Naive thymus-derived CD8-positive, alpha-beta T cell (primary cell): ENCODE measurements at places on chromosomes 7 and 10.

DNA sequence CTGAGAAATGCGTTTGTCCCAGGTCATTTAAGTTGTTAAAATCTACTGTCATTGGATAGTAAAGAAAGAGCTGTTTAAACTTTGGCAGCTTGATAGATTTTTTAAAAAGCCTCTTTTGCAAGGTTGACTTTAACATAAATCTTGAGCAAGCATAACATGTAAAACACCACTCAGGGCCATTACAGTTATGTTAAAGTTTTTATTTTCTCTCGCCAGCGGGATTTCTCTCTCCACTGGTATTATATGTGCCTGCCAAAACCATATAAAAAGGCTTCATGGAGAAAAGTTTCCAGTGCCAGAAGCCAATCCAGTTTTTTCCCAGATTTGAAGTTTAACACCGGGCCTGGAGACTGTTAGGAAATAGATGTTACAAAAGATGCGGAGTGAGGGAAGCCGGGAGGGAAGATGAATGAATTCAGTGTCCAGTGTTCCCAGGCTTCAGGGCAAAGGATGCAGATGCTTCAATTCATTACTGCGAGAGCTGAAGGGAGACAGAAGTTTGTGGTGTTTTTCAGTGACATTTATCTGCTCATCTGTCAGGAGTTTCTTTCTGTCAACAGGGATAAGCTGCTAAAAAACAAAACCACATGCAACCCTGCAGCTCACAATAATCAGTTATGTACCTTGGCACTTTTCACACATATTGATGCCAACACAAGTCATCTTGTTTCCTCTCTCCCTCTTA lies 155.5 kb downstream of the SPAG6 start:
- H3K27ac ChIP-seq = no peak overlapping the region
- no peaks in the 10 kb centered on the region for H3K4me1 ChIP-seq
- peaks cover 16% of the 10 kb centered on the region for H3K27me3 ChIP-seq
- no peak overlapping the region for H3K4me3 ChIP-seq
- no peaks in the 10 kb centered on the region for H3K36me3 ChIP-seq

GRCh38 chr7:114765331-114766040 lies 156.4 kb upstream of the MDFIC start:
- H3K4me1 ChIP-seq = no peaks in the 10 kb centered on the region
- no peak for DNase-seq
- H3K36me3 ChIP-seq = no peaks in the 10 kb centered on the region
- H3K27me3 ChIP-seq = peaks cover 4% of the 10 kb centered on the region

- H3K4me3 ChIP-seq = no peak overlapping the region
- H3K27ac ChIP-seq = no peak overlapping the region
- no peaks in the 10 kb centered on the region for H3K36me3 ChIP-seq
- H3K4me1 ChIP-seq = no peaks in the 10 kb centered on the region
- H3K27me3 ChIP-seq = peaks cover 2% of the 10 kb centered on the region
- no peak for DNase-seq
Measured at GRCh38 chr10:77060913-77061312, 576.7 kb downstream of the KCNMA1 start.

- DNase-seq = no peak
- no peak overlapping the region for H3K4me3 ChIP-seq
- H3K27ac ChIP-seq = no peak overlapping the region
- no peaks in the 10 kb centered on the region for H3K4me1 ChIP-seq
- peaks cover 8% of the 10 kb centered on the region for H3K27me3 ChIP-seq
Measured at GRCh38 chr7:24026351-24026750, 257.6 kb upstream of the NPY start.

GRCh38 chr10:17232276-17232960 lies 4.4 kb downstream of the VIM start:
- peaks cover 38% of the 10 kb centered on the region for H3K36me3 ChIP-seq
- H3K27ac ChIP-seq = no peak overlapping the region
- no peaks in the 10 kb centered on the region for H3K27me3 ChIP-seq

DNA sequence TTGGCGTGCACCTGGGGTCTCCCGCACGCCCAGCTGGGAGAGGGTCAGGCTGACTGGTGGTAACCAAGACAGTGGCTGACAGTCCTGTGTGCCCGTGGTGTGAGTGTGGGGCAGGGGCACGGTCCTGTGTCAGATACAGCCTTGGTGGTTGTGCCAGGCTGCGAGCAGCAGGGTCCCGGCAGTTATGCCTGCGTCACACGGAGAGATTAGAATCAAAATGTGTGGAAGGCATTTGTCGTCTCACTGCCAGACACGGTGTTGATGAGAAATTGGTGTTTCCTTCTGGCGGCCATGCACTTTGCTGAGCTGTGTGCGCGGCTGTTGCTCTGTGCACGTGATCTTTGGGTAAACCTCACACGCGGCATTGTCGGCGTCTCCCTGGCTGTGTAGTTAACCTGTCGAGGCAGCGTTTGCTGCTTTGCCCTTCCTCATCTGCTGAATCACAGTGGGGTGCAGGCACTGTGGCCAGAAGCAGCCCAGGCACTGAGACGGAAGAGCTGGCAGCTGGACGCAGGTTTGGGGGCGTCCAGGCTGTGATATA lies 87.7 kb downstream of the NKX6-2 start:
- DNase-seq = no peak
- H3K36me3 ChIP-seq = peaks cover 18% of the 10 kb centered on the region
- H3K4me1 ChIP-seq = peaks cover 11% of the 10 kb centered on the region
- H3K27me3 ChIP-seq = no peaks in the 10 kb centered on the region

DNA sequence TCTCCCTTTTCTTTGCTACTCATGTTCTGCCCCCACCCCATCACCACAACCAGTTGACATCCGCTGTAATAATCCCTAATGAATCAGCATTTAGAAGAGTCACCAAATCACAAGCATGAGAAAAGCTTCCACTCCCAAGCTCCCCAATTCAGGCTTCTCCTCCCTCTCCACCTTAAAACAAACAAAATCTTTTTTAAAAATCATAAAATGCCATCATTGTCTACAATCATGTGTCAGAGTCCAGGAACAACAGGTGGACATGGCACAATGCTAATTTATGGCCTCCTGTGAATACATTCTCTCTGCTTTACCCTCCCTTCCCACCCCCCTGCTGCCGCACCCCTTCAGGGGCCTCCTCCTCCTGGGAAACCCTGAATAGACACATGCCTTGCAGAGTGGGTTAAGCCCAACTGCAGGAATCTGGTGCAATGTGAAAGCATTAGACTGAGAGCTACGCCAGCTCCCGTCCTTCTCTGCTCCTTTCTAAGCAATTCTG lies 3.7 kb downstream of the LRRC4 start:
- no peaks in the 10 kb centered on the region for H3K27me3 ChIP-seq
- H3K27ac ChIP-seq = no peak overlapping the region
- DNase-seq = no peak

DNA sequence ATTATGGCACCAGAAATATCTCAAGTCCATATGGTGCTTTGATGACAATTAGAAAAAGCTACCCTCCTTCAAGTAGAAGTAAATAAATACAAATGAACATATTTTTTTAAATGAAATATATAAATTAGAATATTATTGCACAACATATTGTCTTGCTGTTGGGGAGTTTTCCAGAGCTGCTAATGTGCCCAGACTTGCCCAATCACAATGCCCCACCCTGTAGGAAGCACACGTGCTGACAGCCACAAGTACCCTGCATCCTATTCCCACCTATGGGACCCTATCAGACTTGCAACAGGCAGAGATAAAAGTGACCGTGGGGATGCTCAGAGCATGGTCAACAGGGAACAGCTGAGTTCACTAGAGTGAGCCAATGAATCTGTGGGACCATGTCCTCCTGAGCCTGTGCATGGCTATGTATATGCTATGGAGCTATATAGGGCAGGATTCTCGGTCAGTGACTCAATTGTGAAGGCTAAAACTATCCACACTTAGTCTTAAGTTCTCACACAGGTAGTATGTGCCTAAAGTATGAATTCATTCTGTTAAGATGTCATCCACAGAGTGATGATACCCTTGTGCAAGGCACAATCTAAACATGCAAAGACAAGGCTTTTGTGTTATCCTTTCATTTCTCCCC lies 336.0 kb downstream of the HGF start:
- DNase-seq = no peak
- no peak overlapping the region for H3K4me3 ChIP-seq
- no peak overlapping the region for H3K27ac ChIP-seq
- no peaks in the 10 kb centered on the region for H3K4me1 ChIP-seq

DNA sequence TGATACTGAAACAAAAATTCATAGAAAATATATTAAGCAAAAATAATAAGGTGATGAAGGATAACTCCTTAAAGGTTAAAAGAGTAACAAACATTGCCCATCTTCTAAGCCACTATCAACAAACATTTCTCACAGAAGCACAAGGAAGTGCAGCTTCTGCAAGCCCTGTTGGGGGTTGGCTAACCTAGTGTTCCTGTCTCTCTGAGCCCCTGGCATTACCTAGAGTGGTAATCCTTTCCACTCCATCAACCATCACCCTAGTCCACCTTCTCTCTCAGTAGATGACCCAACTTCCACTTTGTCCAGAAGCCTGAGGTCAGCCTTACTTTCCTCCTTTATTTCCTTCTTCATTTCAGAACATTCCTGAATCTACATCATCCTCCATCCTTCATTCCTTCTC lies 59.7 kb downstream of the HIPK2 start:
- no peak for DNase-seq
- H3K4me3 ChIP-seq = no peak overlapping the region
- H3K36me3 ChIP-seq = peaks cover 33% of the 10 kb centered on the region
- no peaks in the 10 kb centered on the region for H3K27me3 ChIP-seq
- H3K27ac ChIP-seq = no peak overlapping the region
- no peaks in the 10 kb centered on the region for H3K4me1 ChIP-seq

DNA sequence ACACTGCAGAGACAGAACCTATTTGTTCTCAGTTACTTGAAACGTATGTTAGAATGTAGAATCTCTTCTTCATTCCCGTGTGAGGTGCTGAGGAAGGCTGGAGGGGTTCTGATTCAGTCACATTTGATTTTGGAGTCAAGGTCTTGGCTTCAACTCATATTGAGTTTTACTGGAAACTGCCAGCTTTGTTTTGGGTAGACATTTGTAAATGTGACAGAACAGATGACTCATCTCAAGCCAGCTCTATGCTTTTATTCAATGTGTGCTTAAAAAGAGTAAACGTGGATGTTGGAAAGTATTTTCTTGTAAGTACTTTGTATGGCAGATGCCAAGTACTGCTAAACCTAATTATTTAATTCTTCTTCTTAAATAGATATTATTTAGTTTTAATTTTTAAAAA lies 780.8 kb upstream of the C7orf33 start:
- H3K4me3 ChIP-seq = no peak overlapping the region
- no peaks in the 10 kb centered on the region for H3K27me3 ChIP-seq
- no peaks in the 10 kb centered on the region for H3K36me3 ChIP-seq
- H3K27ac ChIP-seq = no peak overlapping the region
- DNase-seq = no peak
- no peaks in the 10 kb centered on the region for H3K4me1 ChIP-seq

DNA sequence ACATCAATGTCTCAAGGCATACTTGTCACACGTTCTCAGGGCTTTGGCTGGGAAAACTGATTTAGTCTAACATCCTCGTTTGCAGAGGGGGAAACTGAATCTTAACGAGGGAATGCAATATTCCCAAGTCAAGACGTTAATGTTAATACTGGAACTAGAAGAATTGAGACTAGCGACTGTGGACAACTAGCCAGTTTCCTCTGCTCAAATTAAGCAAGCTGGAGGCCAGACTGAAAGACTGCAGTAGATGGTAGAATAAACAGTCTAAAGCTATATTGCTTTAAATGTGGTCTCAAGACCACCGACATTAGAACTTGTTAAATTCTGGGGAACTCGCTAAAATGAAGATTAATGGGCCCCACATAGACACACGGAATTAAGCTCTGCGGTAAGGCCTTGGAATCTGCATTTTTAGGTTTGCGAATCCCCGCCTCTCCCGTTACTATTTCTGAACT lies 639 bp upstream of the TFAM start:
- H3K36me3 ChIP-seq = peaks cover 7% of the 10 kb centered on the region
- peaks cover 51% of the 10 kb centered on the region for H3K4me1 ChIP-seq
- H3K4me3 ChIP-seq = peak overlapping the region; percentile 98
- no peaks in the 10 kb centered on the region for H3K27me3 ChIP-seq
- H3K27ac ChIP-seq = peak overlapping the region; percentile 94

DNA sequence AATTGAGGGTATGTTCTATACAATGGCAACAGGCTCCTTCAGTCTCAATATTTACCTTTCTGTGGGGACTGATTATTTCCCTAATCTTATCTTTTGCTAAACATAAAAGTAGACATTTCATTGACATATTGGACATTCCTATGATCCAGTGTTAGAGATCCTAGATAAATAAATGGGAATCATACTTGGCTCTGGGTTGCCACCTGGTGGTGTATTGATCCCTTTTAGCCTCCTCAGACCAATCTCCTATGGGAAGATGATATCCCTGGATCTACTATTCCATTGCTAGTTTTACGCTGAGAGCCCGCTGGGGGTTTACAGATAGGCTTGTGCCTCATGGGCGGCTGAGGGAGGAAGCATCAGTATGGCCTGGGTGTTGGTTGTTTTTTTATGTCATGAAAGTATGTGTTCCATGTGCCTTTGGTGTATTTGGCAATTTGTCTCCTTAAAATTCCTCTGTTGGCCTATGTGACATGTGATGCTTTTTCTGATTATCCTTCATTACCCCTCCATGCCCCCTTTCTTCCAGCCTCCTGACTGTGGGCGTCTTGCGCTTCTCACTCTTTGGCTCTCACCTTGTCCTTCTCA lies 18.8 kb downstream of the CELF2 start:
- H3K27ac ChIP-seq = peak overlapping the region; percentile 47
- peaks cover 5% of the 10 kb centered on the region for H3K27me3 ChIP-seq
- no peak overlapping the region for H3K4me3 ChIP-seq
- H3K36me3 ChIP-seq = no peaks in the 10 kb centered on the region
- H3K4me1 ChIP-seq = no peaks in the 10 kb centered on the region

DNA sequence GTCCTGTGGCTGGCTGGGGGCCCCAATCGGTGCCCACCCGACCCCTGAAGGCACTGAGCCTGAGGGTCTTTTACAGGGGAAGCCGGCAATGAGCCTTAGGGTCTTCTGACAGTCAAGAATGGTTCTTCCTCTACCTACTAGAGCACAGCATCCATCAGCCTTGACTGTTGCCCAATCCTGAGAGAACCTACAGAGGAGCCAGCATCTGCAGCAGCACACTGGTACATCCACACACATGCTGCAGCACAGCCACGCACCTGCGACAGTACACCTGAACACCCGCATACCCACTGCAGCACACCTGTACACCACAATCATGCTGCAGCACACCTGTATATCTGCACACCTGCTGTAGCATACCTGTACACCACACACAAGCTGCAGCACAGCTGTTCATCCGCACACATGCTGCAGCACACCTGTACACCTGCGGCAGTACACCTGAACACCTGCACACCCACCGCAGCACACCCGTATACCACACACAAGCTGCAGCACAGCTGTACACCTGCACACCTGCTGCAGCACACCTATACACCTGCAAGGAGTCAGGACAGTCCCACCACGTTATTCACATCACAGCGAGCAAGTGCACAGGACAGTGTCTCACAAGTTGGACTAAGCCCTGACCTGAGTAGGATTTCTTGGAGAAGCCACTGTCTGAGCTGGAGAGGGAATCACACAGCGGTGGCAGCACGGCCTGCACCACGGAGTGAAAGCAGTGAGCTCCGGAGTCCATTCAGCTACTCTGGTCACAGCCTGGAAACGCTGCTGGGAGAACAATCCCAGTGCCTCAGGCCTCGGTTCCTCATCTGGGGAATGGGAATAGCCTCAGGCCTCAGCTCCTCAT lies 56.4 kb downstream of the VIPR2 start:
- no peak overlapping the region for H3K4me3 ChIP-seq
- no peak for DNase-seq
- no peak overlapping the region for H3K27ac ChIP-seq
- no peaks in the 10 kb centered on the region for H3K27me3 ChIP-seq
- no peaks in the 10 kb centered on the region for H3K36me3 ChIP-seq
- H3K4me1 ChIP-seq = peaks cover 6% of the 10 kb centered on the region

- H3K27ac ChIP-seq = no peak overlapping the region
- no peak for DNase-seq
- H3K4me3 ChIP-seq = no peak overlapping the region
- H3K27me3 ChIP-seq = no peaks in the 10 kb centered on the region
- H3K36me3 ChIP-seq = no peaks in the 10 kb centered on the region
- H3K4me1 ChIP-seq = no peaks in the 10 kb centered on the region
Measured at GRCh38 chr7:11533229-11533820, 298.7 kb downstream of the THSD7A start.
